ENCODE measurements at places on chromosomes 5 and 9.

- no peak for DNase-seq
Measured at GRCh38 chr5:143737062-143737461, 74.9 kb upstream of the HMHB1 start.

DNA sequence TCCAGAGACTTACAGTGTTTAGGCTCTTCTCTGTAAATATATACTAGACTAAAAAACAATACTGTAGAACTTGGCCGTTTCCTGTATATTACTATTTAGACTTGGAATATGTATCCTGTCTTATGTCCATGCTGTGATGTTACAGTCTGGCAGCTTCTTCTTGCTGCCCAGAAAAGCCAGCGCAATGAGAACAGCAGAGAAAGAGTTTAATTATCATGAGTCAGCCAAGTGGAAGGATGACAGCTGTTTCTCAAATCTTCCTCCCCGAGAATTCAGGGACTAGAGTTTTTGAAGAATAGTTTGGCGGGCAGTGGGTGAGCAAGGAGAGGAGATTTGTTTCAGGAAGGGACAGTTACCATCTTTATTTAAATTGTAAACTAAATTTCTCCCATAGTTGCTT is 37.5 kb downstream of the NAA35 start:
- DNase-seq: no peak

- DNase-seq: no peak
Measured at GRCh38 chr9:13728131-13728530, 448.6 kb upstream of the MPDZ start.

- no peak for DNase-seq
Measured at GRCh38 chr5:168481330-168481788, 4.9 kb upstream of the RARS1 start.

DNA sequence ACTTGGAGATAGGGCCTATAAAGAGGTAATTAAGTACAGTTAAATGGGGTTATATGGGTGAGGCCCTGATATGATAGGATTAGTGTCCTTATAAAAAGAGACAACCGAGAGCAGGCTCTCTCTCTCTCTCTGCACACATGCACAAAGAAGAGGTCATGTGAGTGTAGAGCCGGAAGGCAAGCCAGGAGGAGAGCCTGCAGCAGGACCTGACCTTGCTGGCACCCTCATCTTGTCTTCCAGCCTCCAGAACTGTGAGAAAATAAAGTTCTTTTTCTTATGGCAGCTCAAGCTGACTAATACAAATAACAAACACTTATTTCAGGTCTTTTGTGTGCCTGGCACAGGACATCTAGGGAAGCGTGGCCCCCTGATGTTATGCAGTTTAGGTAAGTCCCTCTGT is 62.1 kb downstream of the ARHGAP26 start:
- DNase-seq: no peak

- DNase-seq: no peak
Measured at GRCh38 chr9:130825351-130825651, 9.8 kb upstream of the ABL1 start.

- DNase-seq: no peak
Measured at GRCh38 chr9:20474496-20474895, 147.8 kb downstream of the MLLT3 start.

GRCh38 chr5:109805472-109805871 is 115.7 kb downstream of the MAN2A1 start:
- DNase-seq: no peak

DNA sequence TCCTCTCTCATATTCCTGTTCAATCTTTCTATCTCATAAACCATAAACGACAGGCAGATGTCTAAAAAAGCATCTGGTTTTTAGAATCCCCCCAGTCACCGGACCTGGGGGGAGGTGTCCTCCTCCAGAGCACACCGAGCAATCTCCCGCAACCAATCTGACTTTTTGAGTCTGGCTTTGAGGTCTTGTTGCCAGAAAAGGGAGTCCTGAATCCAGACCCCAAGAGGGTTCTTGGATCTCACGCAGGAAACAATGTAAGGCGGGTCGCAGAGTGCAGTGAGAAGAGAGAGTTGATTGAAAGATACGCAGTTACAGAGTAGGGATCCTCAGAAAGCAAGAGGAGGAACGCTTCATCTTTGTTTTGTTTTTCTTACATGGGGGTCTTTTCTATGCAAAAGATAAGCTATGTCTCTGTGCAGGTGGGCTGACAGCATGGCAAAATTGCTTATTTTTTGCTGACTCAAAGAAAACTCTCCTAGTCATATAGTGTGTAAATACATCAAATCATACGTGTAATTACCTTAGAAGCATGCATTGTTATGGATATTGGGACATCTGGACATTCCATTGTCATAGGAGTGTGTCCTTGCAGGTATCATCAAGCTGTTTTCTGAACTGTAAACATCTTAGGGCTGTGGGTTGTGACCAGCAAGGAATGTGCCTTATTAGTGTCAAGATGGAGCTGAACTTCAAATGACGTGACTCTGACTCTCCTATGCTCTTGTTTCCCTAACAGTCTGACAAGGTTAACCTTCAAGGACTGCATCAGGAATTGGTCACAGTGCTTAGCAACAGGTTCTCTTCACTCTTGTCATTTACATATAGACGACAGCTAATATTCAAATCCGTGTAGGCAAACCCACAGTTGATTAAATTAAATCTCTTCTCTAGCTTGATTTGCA is 159.3 kb upstream of the DAPK1 start:
- DNase-seq: no peak

GRCh38 chr5:168867241-168867640 is 288.1 kb upstream of the PANK3 start:
- no peak for DNase-seq

DNA sequence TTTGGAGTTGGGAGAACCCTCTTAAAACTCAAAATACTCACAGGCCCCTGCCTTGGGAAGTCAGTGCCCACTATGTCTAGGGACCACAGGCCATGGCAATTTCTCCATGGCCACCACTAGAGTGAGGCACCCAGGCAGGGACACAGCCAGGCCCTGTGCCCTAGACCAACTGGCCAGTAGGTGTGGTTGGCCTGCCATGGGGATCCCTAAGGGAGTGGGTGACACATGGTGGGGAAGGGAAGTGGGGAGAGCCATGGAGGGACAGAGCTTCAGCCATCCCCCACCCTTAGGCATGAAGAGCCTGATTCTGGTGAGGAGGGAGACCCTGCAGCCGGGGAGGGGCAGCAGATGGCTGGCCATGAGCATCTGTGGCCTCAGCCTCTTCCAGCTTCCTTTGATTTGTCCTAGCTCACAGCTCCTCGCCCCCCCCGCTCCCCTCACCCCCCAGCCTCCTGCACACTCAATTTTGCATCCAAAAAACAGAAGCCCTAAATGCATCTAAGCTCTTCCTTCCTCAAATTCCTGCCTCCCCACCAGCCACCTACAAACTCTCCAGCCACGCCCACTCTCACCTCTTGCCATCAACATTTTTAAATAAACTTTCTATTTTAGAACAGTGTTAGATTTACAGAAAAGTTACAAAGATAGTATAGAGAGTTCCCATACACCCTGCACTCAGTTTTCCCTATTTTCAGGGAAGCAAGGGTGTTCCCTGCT is 1.6 kb upstream of the DBN1 start:
- no peak for DNase-seq

DNA sequence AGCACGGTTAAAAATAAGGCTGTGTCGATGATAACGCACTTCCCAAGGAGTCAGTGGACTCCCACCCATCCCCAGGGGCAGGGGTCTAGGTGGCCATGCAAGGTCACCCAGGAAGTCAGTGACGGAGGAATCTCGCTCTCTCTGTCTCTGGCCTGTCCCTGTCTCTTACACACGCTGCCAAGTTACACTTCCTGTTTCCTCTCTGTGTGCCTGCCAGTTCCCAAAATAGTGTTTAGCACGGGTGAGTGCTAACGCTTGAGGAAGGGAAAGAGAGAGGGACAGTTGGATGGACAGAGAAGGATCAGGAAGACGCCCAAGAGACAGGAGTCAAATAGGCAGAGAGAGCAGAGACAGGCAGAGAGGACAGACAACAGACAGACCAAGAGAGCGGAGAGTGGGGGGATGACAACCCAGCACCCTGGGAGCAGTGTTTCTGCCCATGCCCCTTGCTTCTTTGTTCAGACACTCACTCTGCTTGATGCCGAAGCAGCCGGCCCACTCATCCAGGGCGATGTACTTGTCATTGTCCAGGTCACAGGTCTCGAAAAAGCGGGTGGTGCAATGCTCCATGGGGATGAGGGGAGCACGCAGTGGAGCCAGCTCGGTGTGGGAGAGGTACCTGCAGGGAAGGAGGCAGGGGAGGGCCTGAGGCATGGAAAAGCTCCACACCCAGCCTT is 23.0 kb downstream of the SPARC start:
- no peak for DNase-seq

GRCh38 chr9:123998278-123998925 is 13.2 kb upstream of the LHX2 start:
- no peak for DNase-seq

GRCh38 chr5:61307611-61308010 is 24.4 kb upstream of the ZSWIM6 start:
- DNase-seq: no peak

DNA sequence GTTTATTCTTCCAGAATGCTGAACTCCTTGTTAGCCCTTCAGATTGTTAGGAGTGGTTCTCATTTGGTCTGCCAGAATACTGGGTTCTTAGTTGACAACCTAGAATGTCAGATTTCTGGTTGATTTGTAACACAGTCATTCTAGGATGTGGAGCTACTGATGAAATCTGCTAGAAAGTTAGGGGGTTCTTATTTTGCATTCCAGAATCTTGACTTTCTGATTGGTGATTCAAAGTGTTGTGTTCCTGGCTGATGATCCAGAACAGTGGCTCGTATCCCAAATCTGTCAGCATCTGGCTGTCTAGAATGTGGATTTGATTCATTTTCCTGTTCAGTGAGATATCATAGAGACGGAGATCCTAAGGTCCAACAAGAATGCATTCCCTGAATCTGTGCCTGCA is 21.9 kb downstream of the PTGS1 start:
- DNase-seq: no peak

GRCh38 chr5:31066655-31067328 is 126.7 kb upstream of the CDH6 start:
- no peak for DNase-seq

GRCh38 chr5:73796164-73797131 is 170.5 kb downstream of the ARHGEF28 start:
- no peak for DNase-seq

DNA sequence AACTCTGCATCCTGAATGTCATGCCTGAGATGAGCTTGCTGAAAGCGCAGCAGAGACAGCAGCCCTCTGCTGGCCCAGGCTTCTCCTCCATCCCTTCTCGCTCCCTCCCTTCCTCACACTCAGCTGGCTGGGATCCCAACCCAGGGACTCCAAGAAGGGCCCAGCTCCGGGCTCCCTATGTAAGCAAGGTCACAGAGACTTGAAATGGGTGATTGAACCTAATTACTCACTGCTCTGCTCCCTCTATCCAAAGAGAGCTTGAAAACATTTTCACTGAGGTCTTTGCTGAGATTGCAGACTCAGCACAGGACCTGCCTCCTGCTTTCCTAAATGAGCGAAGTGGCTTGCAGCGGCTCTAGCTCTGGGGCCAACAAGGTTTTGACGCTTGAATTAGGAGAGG is 42.8 kb downstream of the RAPGEF1 start:
- DNase-seq: no peak

DNA sequence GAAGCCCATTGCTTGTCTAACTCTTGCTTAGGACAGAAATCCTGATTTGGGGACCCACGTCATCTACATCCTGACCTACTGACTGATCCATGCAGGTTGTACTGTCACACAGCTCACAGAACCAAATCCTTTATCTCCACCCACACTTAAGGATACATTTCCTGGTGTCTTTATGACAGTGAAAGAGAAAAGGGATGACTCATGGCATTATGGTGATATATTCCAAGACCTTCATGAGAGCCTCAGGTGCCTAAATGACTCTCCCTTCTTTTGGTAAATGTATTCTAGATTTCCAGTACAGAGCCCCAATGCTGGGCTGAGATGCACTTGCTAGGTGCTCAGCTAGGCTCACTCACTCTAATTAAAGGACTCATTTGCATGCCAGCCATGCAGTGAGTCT is 26.0 kb upstream of the DMRT2 start:
- DNase-seq: no peak

- DNase-seq: no peak
Measured at GRCh38 chr5:87433945-87434344, 21.2 kb upstream of the CCNH start.

DNA sequence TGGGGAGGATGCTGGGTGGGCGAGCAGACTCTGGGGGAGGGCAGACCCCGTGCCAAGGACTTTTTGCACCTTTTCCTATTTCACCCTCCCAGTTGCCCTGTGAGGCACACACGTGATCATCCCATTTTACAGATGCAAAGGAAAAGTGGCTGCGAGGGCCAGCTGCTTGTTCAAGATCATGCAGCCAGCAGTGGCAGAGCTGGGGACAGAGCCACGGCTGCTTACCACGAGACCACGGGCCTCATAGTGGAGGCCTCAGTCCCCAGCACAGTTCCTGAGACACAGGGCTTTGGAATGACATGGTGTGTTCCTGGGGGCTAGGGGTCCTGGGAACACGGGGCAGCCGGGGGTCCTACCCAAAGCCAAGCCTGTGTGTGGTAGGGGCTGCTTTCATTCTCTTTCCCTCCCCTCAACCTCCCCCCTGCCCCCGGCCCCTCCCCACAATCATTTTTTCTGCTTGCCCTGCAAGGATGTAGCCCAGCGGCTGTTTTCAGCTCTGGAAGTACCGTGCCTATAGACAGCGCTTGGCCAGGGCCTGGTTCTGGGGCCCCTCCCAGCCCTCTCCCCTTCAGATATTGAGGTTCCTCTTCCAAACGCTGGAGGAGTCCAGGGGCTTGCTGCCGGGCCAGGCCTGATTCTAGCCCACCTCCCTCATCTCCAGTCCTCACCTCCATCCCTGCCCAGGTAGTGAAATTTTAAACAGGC is 58.5 kb upstream of the IER5L start:
- no peak for DNase-seq

DNA sequence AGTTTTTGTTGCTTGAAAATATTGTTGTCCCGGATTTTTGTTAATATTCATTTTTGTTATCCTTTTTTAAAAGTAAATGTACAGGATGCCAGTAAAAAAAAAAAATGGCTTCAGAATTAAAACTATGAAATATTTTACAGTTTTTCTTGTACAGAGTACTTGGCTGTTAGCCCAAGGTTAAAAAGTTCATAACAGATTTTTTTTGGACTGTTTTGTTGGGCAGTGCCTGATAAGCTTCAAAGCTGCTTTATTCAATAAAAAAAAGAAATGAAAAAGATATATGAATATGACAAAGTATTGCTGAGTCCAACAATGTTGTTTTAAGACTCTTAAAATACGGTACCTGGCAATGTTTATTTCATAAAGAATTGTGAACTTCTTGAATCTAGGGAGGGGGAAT is 82.9 kb downstream of the PIK3R1 start:
- DNase-seq: no peak

DNA sequence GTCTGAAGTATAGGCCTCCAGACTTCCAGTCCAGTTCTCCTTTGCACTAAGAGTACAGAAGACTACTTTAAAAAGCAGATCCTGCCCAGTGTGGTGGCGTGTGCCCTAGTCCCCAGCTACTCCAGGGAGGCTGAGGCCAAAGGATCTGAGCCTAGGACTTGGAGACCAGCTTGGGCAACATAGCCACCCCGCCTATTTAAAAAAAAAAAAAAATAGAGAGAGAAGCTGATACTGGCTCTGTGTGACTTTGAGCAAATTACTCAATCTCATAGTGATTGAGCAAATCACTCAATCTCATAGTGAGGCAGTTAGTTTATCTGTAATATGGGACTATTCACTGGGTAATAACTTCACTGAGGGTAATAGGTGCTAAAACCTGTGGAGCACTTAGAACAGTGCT is 43.6 kb upstream of the KDM4C start:
- no peak for DNase-seq
